ENCODE measurements at places on chromosomes 3 and 15. TPM values are rescaled to one million over a fixed set of nuclear protein-coding genes. Genes with fewer than 3 reads are reported as not detected.

- no peak for DNase-seq
Observed at GRCh38 chr3:169131690-169132464, 531.6 kb downstream of the MECOM start.

The RASL12 gene
- 21.5 TPM for total RNA-seq

DNA sequence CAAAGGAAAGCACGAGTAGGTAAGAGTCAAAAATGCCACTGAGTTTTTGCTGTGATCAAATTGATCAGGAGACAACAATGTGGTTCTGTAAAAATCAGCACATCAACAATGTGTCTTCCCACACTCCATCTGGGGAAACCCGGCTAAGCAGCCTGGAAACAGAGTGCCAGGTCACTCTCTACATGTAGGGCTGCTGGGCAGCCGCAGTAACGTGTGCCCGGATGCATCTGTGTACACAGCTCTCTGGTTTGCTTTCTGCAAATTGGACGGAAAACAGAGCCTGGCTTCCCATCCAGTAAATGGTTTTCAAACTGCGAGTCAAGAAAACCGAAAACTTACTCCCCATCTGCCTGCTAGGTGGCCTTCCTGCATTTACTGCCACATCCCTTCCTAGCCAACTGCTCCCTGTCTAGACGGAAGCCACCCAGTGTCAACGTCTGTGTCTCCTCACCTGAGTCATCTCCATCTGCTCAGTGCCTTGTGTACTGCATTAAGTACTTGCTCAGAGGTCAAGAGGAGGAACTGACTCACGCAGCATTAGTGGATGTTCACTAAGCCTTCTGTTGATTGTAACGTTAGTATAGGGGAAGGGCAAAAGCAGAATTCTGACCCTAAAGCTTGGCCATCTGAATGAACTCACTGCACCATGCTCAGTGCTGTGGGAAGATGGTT lies 124.1 kb downstream of the TJP1 start:
- no peak for DNase-seq

The LOXL1 gene
- 7.6 TPM for total RNA-seq

The ATP6V1A gene
- total RNA-seq, result 104 TPM

The CORO2B gene
- 6.8 TPM for total RNA-seq

DNA sequence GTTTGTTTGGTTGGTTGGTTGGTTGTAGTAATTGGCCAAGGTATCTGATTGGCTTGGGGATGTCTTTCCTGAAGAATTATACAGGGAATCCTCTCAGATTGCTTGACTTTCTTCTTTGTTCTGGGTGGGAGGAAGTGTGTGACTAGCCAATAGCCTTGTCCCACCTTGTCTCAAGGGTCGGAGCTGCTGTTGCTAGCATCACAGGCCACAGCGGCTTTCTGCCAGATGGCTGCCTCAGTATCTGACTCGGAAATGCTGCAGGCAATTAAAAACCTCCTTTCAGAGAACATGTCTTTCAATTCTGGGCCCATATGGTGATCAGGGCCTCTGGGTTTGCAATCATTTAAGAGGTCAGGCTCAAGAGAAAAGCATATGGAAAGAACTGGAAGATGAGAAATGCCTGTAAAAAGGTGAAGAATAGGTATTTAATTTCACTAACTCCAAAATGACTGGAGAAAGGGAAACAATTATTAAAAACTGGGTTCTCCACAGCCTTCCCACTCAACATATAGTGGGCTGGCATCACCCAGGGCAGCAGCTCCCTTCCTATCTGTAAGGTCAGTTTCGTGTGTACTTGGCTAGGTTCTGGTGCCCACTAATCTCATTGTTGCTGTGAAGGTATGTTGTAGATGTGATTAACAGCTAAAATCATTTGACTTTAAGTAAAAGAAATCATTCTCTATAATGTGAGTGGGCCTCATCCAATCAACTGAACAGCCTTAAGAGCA lies 32.4 kb downstream of the TGFBR2 start:
- DNase-seq, result no peak

DNA sequence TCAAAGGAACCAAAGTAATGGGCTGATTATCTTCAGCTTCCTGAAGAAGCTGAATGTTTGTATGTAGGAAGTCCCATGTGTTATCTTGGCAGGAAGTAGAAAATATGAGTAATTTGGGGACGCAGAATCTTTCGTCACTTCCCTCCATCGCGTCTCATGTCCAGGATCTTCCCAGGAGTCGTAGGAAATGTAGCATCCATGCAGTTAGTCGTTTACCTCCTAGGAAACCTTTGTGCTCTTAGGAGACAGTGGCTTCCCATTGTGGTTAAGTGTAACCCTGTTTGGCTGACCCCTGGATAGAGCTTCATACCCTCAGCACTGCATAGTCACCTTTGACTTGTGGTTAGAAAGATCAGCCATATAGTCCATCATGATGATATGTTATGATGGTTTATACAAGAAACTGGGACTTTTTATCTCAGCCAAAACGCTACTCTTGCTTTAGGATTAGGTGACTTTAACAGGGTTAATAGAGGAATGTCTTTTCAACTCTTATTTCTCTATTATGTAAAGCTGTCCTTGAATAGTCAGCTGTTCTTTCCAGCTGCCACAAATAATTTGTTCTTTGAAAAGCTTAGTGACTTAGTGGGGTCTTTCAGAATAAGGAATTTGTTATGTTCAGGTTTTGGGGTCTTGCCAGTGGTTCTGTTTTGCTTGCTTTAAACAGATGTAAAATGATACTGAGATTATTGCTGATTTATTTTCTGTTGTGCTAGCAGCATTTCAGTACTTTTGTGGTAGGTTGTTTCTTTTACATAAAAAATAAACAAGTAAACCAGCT lies 92.2 kb downstream of the KLHL25 start:
- no peak for DNase-seq

DNA sequence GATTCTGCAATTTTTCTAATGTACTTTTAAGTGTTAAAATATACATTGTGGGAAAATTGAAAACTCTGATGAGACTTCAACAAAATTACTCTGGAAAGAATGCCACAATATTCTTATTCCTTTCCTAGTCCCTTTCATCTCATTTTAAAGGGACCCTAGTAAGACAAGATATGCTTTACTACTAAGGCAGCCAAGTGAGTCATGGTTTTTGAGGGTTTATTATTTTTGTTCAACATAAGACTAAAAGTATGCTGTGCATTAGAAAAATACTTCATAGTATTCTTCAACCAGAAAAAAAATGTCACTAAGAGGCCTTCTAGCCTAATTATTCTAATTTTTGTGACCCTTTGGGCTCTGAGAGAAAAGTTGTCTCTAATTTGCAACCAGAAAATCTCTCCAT lies 7.4 kb downstream of the IL12A start:
- no peak for DNase-seq

DNA sequence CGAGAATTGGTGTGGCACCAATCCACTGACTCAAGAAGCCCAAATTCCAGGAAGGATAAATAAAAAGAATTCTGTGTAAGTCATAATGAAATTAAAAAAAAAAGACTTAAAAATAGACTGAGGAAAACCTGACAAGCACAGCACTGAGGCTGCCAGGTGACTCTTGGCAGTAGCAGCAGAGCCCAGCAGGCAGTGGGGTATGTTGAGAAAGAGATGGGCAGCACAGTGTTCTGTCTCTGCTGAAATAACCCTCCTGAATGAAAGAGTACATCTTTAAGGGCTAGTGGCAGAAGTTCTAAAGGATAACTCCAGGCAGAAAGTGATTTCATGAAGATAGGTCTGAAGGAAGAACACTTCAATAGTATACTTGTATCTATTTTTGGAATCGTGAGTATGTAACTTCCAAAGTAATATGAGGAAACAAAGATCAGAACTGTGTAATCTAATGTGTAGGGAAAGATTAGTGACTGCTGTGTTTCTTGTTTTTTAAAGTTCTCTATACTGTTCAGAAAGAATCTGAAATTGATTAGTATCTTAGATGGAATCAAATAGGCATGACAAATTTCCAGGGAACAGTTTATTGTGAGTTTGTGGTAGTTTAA lies 75.9 kb downstream of the RAB7A start:
- DNase-seq, result no peak

GRCh38 chr3:55329849-55330248 lies 157.3 kb downstream of the WNT5A start:
- DNase-seq, result no peak

The AGBL1 gene
- total RNA-seq, result 12.0 TPM

The ADAMTS9 gene
- total RNA-seq, result 11.7 TPM

DNA sequence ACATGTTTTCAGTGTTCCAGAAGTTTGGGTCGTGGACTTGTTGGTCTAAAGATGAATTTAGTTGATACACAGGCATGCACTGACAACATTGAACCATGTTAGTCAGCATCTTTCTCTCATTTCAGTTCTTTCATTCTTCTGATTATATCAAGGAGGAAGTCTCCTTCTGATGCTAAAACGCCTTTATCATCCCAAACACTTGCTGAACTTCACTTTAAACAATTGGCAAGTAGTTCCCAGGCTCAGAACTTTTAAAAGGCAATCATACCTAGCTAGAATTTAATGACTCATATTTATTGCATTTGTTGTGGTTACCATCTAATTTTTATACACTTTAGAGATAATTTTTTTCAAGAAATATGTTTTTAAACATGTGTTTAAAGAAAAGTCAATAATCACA lies 15.9 kb downstream of the LMCD1 start:
- no peak for DNase-seq

The STRIT1 gene
- not detected for total RNA-seq

The MYL3 gene
- 2.0 TPM for total RNA-seq

The PRTG gene
- total RNA-seq, result 10.5 TPM

All from lower lobe of right lung (tissue), 2 donors.